ENCODE measurements at places on chromosomes 12 and 14. TPM values are rescaled to one million over a fixed set of nuclear protein-coding genes. Genes with fewer than 3 reads are reported as not detected.

- peaks cover 3% of the 10 kb centered on the region for H3K27me3 ChIP-seq
- H3K36me3 ChIP-seq, result peaks cover 42% of the 10 kb centered on the region
- peak overlapping the region; percentile 92 for H3K27ac ChIP-seq
- peak overlapping the region; percentile 68 for H3K4me3 ChIP-seq
- H3K4me1 ChIP-seq, result peaks cover 53% of the 10 kb centered on the region
Observed at GRCh38 chr14:23077962-23078361, 17.0 kb downstream of the ACIN1 start.

- H3K4me1 ChIP-seq, result peaks cover 14% of the 10 kb centered on the region
- H3K4me3 ChIP-seq, result no peak overlapping the region
- H3K36me3 ChIP-seq, result no peaks in the 10 kb centered on the region
Observed at GRCh38 chr12:92012691-92013090, 133.0 kb downstream of the BTG1 start.

The EGLN3 gene
- total RNA-seq, result not detected

GRCh38 chr12:111546171-111546570 lies 52.9 kb downstream of the ATXN2 start:
- no peaks in the 10 kb centered on the region for H3K27me3 ChIP-seq
- no peak for DNase-seq
- peaks cover 25% of the 10 kb centered on the region for H3K4me1 ChIP-seq
- H3K36me3 ChIP-seq, result peaks cover 47% of the 10 kb centered on the region
- H3K4me3 ChIP-seq, result no peak overlapping the region

- H3K36me3 ChIP-seq, result no peaks in the 10 kb centered on the region
- no peaks in the 10 kb centered on the region for H3K4me1 ChIP-seq
- H3K27ac ChIP-seq, result no peak overlapping the region
- DNase-seq, result no peak
Observed at GRCh38 chr14:74394549-74394948, 31.5 kb downstream of the SYNDIG1L start.

The TAS2R13 gene
- not detected for total RNA-seq

GRCh38 chr12:17928708-17929366 lies 161.2 kb downstream of the RERGL start:
- H3K27me3 ChIP-seq, result no peaks in the 10 kb centered on the region
- peak; percentile 64 for DNase-seq
- peak overlapping the region; percentile 74 for H3K4me3 ChIP-seq
- no peaks in the 10 kb centered on the region for H3K36me3 ChIP-seq

The FGF6 gene
- not detected for total RNA-seq
